ENCODE measurements at places on chromosomes 2 and 18.

DNA sequence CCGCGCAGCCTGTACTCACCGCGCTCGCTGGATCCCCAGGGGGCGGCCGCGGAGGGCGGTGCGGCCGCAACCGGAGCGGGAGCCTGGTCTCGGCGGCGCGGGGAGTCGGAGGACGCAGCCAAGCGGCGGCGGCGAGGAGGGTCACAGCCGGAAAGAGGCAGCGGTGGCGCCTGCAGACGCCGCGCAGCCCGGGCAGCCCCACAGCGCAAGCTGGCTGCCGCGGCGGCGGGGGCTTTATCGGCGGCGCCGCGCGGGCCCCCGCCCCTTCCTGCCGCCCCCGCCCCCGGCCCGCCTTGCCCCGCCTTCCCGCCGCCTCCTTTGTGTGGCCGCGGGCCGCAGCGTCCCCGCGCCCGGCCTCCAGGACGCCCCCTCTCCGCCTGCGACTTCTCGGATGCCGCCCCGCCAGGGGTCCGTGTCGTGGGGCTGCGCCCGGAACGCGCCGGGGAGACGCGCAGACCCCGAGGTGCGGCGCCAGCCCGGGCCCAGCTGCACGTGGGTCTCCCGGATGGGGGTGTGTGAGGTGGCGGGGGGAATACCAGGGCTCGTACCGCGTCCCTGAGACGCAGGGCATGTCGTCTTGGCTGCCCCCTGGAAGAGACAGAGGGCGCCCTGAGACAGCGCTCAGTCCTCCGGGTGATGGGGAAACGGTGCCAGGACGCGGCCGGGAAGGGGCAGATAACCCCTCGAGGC is at the start of gene SERPINE2:
TSS of gene SERPINE2 (minus strand) at position 207 of the 690 bp plus-strand sequence. CDS start 37,386 bp downstream, outside the sequence.
- DNase-seq = peak; percentile 76

DNA sequence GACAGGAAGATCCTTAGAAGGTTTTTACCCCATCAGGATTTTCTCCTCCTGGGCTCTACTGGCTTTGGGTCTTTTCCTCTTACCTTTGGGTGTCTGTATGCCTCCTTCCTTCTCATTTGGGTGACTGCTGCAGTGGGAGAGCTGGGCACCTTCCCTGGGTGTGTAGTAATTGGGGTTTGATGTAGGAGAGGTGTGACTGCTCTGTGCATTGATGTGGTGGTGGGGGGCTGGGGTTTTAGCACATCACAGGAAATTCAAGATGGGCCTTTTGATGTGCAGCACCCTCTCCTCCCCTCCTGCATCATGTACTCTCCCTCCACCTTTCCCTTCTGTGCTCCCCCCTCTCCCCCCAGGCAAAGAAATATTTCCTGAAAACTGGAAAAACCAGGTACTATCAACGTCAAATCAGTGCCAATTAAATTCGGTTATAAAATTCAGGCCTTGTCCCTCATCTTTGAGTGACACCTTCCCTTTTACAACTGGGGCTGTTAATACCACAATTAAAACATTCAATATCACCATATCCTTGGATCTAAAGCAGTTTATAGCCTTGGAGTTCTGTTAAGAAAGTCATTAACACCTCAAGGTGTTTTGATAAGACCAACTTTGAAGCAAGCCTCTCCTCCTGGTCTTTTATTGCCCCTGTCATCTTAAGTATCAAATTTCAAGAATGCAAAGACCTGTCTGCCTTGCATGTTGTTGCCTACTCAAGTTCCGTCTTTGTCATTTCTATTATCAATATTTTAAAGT is 23.3 kb downstream of the EDAR start:
- DNase-seq = peak; percentile 39

DNA sequence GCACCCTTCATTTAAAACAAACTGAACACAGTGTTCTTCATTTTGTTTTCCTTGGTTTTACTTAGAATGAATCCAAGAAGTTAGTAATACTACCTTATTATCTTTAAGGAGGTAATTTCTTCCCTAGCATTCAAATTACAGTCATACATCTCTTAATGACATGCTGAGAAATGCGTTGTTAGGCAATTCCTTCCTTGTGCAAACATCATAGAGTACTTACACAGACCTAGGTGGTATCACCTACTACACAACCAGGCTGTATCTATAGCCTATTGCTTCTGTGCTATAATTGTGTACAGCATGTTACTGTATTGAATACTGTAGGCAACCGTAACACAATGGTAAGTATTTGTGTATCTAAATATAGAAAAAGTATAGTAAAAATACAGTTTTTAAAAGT is 8.4 kb upstream of the CABYR start:
- no peak for DNase-seq

DNA sequence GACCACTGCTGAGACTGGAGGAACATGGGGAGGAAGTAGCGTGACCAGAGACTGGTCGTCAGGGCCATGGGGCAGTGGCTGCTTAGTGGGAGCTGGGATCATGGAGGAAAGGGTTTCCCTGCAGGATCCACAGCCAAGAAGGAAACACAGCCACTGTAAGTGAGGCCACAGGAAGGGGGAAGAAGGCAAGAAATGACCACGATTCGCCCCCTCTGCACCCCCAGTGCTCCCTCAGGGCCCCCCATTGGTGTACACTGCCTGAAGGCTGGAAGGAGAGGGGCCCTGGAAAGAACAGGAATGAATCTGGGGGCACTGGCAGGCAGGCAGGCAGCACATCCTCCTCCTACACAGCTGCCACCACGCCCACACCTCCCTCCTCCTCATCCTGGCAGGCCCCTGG is 62.5 kb upstream of the RMDN2 start:
- DNase-seq = no peak

- no peak for DNase-seq
Measured at GRCh38 chr2:2116657-2117056, 214.4 kb downstream of the MYT1L start.

- no peak for DNase-seq
Measured at GRCh38 chr2:45816272-45816671, 164.8 kb downstream of the PRKCE start.

GRCh38 chr2:238290715-238291549 is 2.5 kb upstream of the PER2 start:
- DNase-seq = no peak

- DNase-seq = no peak
Measured at GRCh38 chr2:201960305-201960704, 73.3 kb upstream of the FZD7 start.

- no peak for DNase-seq
Measured at GRCh38 chr2:221467610-221468009, 104.5 kb downstream of the EPHA4 start.

- no peak for DNase-seq
Measured at GRCh38 chr18:48860269-48861180, 90.2 kb downstream of the SMAD7 start.

- no peak for DNase-seq
Measured at GRCh38 chr2:30866974-30867373, 59.7 kb upstream of the CAPN13 start.

DNA sequence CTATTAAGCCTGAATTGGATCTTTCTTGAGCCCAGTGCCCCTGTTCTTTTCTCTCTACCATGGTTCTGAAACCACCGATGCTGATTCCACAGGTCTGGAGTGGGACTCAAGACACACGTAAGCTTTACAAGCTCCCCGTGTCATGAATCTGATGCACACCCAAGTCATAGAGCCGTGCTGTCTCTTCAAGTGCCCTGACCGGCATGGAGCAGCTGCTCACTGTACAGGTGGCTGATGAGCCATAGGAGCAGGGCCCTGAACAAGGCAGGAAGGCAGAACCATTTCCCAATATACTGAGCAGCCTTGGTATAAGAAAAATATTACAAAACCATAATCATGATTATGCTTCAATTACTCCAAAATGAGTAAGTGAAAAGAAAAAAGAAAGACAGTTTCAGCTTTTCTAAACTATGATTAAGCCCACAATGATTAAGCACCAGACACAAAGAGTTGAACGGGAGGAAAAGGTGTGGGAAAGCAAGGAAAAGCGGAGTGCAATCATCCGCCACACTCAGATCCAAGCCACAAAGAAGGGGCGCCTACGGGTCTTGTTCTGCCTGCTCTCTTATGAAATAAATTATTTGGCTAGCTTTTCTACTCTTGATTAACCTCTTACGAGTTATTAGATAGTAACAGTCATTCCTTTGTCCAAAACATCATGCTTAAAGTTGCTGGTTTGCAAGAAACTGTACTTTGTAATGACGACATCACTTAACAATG is 41.7 kb downstream of the NOL10 start:
- no peak for DNase-seq

GRCh38 chr2:98715812-98716451 is 15.0 kb downstream of the MGAT4A start:
- no peak for DNase-seq

DNA sequence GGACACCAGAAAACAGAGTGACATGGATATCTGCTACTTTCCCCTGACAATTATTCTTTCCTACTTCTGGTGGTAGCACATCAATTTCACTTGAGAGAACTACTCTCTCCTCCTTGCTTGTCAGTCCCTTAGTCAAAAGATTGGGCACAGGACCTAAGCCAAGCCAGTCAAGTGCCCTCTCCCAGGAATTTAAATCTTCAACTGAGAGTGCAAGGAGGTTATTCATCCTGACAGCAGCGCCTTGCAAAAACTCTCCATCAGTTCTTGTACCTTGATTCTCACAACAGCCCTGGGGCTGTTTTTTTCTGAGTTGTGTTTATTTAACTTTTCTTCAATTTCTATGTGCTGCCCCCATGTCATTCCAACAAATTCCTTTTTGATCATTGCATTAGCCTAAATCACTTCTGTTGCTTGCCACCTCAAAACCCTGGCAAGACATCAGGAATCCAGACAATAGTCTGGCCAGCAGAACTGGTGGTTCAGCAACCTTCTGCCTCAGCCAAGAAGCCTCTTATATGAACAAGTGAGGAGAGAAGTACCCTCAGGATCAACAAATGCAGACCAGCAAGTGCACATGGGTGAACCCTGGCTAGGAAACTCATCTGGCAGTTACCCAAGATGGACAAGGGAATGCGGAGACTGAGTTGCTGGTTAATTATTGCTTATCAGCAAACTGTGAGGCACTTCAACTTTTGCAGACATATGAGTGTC is 19.4 kb downstream of the COL4A3 start:
- no peak for DNase-seq

DNA sequence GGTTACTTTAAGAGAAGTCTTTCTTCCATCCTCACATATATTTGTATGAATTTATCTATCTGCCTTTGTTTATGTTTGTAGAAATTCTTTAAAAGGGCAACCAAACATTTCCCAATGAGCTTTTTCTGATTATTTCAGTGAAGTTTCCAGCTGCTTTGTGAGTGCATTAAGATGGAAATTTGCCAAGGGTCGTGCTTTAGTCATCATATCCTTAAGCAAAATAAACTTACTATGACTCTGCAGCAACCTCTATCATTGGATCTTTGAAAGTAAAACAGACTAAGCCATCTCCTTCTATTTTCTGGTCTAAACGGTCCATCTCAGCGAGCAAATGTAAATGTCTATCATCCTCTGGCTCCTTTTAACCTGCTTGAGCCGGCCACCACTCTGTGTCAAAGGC is 489.3 kb downstream of the SOX11 start:
- no peak for DNase-seq

DNA sequence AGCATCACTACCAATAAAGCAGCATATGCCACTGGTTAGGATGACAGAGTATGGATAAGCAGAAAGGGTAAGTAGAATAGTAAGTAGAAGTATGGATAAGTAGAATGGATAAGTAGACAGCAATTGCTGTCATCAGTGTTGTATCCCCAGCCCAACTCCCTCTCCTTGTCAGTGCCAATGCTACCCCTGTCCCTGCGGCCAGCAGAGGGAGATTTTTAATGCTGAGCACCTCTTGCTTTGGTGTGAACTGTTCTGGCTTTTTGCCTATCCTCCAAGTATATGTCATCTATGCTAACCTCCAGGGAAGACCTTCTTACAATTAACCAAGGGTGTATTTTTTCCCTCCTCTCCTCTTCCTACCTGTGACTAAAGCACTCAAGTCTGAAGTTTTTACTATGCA is 136.7 kb upstream of the SPHKAP start:
- DNase-seq = no peak

DNA sequence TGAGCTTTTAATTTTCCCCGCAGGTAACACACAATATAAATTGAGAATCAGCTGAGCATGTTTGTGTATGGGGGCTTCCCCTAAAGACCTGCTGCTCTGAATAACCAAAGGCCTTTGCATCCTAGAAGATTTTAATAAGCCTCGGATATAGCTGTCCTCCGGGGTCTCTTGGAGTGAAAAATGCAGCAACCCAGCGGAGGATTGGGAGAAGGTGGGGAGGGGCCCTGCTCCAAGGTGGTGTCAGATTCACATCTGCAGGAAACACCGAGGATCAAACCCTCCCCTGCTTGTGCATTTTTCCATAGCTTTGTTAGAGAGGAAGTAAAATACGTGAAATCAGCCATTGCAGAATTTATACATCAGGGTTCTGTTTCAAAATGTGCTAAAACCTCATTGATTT is 63.0 kb upstream of the OTOF start:
- DNase-seq = no peak

DNA sequence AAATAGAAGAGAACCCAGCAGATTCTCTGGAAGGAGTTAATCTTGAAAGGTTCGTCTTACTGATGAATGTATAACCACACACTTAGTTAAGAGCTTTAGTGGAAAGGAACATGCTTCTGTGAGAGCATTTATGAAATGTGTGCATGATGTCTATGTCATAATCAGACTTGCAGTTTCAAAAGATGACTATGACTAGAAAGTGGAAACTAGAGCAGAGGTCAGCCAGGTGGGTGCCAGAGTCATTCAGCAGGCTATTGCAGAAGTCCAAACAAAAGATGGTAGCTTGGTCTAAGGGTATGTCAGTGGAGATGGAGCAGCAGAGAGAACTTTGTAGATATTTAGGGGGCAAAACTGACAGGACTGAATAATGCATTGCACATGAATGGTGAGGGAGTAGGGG is 825.8 kb downstream of the DCC start:
- no peak for DNase-seq

DNA sequence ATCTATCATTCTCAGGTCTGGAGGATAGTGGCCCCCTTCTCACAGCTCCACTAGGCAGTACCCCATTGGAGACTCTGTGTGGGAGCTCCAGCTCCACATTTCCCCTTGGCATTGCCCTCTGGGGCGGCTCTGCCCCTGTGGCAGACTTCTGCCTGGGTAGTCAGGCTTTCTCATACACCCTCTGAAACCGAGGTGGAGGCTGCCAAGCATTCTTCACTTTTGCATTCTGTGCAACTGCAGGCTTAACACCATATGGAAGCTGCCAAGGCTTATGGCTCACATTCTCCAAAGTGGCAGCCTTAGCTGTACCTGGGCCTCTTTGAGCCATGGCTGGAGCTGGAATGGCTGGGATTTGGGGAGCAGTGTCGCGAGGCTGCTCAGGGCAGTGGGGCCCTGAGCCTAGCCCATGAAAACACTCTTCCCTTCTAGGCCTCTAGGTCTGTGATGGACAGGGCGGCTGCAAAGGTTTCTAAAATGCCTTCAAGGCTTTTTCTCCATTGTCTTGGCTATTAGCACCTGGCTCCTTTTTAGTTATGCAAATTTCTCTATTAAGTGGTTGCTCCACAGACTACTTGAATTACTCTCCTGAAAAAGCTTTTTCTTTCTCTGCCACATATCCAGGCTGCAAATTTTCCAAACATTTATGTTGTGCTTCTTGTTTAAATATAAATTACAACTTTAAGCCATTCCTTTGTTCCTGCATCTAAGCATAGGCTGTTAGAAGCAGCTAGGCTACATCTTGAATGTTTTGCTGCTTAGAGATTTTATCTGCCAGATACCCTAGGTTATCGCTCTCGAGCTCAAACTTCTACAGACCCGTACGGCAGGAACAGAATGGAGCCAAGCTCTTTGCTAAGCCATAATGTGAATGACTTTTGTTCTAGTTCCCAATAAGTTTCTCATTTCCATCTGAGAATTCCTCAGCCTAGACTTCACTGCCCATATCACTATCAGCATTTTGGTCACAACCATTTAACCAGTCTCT is 206.5 kb downstream of the CPS1 start:
- no peak for DNase-seq
